ENCODE measurements at places on chromosomes 2 and 18. TPM values are rescaled to one million over a fixed set of nuclear protein-coding genes. Genes with fewer than 3 reads are reported as not detected.

DNA sequence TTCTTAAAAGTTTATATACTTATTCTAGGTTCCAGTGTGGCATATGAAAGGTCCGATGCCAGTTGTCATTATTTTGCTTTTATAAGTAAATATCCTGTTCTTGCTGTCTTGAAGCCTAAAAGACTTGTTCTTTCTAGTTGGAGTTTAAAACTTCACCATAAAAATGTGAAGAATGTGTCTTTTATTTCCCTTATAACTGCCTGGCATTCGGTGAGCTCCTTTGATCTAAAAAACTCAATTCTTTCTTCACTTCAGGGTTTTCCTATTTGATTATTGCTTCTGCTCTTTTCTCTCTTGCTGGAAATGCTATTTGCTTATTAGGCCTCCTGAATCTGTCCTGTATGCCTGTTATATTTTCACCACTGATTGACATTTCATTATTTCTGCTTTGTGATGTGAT lies 51.6 kb downstream of the TSPYL6 start:
- no peak for DNase-seq

DNA sequence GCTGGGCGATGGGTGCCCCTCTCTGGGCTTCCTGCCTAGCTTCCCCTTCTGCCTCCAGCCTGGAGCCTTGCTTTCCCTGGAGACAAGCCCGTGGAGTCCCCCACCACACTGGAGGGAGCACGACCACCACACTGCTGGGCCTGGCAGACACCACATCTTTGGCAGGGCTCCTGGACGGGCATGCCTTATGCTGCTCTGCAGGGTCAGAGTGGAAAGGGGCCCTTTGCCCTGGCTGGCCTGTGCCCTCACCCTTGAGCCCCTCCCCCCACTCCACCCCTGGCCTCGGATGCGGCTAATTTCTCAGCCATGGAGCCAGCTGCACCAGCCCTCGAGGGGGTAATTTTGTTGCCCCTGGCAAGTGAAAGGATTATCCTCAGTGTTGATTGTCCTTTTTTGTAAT lies 194.5 kb downstream of the LOXHD1 start:
- no peak for DNase-seq

GRCh38 chr2:232854082-232854481 lies 16.0 kb upstream of the SNORC start:
- DNase-seq: peak; percentile 70

- DNase-seq: no peak
Observed at GRCh38 chr2:6557737-6558136, 308.0 kb downstream of the CMPK2 start.

- DNase-seq: no peak
Observed at GRCh38 chr2:101145406-101145805, 5.8 kb downstream of the TBC1D8 start.

The RESP18 gene
- total RNA-seq: not detected

All from lower lobe of right lung (tissue), 2 donors.